ENCODE measurements at places on chromosomes 6 and 20.

DNA sequence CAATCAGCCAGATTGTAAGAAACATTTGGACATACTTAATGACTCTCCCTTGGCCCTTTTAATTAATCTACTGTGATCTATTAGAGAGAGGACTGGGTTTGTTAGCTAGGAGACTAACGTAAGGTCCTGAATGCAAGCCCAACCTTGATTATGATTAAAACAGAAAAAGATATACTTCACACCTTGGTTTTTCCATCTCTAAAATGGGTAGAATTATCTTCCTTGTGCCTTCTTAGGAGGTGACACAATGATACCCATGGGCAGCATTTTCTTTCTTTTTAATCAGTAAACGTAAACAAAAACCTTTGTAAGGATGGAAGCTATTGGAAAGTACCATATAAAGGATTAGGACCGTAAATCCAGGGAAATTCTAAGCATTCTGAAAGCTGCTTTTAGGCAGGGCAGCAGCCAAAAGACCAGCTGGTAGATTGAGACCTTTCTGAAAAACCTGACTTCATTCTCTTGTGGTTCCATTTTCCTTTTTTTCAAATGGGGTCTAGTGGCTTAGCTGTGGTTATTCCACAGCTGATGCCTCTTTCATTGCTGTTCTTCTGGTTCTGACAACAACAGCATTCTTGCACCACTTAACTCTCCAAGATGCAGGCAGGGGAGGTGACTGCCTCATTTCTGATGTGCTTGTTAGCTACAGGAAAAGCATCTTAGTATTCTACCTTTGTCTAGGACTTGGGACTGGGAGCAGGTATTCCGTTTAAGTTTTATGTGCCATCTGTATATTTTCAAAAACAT lies 27.4 kb downstream of the RREB1 start:
- no peak for DNase-seq

- no peak for DNase-seq
Observed at GRCh38 chr6:170003451-170004160, 252.2 kb downstream of the ERMARD start.

DNA sequence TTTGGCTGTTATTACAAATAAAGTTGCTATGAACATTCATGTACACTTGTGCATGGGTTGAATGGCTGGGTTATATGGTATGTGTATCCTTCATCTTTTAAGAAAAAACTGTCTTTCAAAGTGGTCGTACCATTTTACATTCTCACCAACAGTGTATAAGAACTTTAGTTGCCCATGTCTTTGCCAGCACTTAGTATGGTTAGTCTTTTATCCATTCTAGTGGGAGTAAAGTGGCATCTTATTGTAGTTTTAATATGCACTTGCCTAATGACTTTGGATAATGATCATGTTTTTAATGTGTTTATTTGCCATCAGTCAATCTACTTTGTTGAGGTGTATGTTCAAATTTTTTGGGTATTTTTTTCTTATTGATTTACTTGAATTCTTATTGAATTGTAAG lies 32.5 kb upstream of the ECI2 start:
- no peak for DNase-seq

DNA sequence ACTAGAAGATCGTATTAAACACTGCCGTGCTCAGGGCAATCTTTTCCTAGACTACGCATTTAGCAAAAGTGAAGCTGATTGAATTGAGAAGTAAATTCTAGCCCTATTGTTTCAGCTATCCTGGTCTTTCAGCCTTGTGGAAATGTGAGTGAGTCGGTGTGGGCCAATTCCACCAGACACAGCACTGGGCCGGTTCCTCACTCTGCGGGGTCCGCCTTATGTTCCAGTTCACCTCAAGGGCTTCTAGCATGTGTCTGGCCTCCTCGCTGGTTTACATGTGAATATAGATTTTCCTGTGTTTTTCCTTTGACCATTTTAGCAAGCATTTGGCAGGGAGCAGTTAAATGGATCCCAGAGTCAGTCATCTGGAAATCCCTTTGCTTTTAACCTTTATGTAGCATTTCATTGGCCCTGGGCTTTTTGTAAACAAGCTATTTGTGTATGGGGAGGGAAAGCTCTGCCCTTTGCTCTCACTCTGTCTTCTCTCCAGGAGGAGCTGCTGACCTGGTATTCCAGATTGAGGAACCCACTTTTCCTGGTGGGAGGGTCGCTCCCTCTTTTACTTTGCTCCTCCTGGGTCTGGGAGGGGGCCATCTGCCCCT lies 12.4 kb upstream of the GTSF1L start:
- no peak for DNase-seq

- DNase-seq = no peak
Observed at GRCh38 chr6:97626671-97627441, 343.8 kb upstream of the MMS22L start.

DNA sequence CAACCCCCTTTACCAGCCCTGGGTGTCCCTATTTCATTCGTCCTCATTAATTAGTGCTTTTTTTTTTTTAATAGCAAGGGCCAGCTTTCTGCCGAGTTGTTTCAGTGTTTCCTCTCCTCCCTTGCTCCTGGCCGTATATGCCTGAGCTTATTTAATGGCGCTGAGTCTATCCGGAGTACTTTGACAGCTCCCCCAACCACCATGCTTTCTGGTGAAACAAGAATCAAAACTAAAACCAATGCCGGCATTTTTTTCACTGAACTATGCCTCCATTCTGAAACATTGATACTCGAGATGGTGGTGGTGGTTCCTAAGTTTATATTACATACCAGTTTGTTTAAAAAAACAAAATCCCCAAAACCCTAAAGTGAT lies 1.2 kb downstream of the DCBLD1 start:
- no peak for DNase-seq

GRCh38 chr6:143745166-143746133 lies 67.7 kb downstream of the PHACTR2 start:
- DNase-seq = no peak

DNA sequence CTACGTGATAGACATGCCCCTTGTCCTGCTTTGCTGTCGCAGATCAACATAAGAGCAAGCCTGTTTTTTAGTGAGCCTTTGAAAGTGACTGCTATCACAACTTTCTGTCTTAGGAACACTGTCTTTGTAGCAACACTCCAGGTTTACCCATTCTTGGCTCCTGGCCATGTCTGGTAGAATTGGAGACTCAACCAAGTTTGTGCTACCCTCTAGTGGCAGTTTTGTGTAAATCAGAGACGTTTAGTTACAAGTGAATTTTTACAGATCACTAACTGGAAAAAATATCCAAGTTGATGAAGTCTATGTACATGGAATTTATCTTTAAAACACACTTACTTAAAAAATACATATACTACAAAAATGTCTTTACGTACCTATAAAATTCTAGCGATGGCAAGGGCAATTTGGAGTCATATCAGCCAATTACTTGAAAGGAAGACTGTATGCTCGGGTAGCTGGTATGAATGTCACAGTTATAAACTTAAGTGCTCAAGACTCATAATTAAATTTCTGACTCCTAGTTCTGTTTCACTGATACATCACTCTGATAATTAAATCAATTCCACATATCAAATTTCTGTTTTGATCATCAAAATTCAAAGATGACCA lies 101.4 kb downstream of the ADGB start:
- DNase-seq = no peak

DNA sequence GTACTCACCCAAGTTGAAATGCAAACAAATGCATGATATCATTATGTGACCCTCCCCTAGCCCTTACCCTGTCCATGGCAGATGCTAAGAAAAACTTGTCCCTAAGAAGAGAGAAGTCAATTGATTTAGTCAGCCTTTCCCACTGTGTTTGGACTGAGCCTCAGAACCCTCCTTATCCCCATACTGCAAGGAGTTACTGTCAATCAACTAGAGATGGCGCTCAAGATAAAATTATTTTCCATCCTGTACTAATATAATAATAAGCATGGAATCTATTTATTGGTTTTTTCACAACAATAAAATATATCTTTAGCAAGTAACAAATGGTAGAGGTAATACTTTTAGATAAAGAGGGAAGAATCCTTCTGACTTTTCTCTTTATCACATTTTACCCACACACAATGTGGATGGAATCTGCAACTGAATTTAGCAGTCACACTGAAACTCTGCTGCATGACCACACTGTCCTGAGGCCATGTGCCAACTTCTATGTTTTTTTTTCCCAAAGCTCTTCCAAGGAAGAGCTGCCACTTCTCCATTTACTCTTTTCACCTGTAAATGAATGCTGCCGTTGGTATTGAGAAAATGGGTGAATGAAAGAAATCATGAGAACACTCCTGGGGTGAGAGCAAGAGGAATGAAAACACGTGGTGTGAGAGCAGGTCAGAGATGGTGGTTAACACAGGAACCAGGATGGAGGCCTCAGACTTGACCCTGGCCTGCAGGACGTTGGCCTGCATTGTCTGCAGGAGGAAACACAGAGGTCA lies 10.5 kb downstream of the NT5E start:
- no peak for DNase-seq

DNA sequence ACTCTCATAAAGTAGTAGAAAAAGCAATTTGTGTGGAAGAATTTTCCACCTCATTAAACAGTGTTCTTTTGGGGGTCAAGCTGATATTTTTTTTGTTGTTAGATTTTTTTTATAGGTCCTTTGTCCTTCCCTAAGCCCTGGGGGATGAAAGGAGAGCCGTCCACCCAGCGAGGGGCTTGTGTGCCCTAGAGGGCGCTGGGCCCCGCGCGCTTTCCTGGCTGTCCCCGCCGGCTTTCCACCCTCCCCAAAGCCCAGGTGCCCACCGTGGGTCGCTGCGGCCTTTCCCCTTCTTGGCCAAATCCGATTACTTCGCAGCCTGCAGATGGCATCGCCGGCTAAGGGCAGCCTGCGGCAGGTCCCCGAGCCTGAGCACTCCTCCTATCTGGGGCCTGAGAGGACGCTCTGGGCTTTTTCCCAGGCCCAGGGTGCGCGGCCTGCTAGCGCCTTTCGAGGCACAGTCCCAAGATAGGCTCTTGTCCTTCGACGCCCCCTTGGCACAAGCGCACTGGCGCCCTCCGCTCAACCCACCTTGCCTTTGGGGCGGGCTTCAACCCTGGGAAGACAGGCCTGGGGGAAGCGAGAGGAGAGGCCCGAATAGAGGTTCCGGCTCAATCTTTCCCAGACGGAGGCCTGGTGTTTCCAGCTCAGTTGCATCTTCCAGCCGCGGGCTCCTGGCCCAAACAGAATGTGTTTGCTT lies 33.6 kb downstream of the TFAP2A start:
- no peak for DNase-seq

DNA sequence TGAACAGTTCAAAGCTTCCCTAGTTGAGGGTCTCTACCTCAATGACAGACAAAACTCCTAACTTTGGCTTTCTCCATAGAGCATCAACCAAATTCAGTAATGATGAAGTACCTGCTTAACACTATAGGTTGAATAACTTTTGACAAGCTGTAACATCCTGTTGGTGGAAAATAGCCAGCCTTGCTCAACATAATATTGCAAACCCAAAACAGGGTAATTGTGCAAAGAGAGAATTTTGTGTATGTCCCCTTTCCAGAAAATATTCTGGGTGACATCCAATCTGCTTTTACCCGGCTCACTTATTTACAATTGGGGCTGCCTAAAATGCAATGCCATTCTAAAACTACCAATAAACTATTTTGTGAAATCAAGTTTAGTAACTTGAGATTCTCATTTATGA lies 72.8 kb downstream of the ATXN1 start:
- no peak for DNase-seq

DNA sequence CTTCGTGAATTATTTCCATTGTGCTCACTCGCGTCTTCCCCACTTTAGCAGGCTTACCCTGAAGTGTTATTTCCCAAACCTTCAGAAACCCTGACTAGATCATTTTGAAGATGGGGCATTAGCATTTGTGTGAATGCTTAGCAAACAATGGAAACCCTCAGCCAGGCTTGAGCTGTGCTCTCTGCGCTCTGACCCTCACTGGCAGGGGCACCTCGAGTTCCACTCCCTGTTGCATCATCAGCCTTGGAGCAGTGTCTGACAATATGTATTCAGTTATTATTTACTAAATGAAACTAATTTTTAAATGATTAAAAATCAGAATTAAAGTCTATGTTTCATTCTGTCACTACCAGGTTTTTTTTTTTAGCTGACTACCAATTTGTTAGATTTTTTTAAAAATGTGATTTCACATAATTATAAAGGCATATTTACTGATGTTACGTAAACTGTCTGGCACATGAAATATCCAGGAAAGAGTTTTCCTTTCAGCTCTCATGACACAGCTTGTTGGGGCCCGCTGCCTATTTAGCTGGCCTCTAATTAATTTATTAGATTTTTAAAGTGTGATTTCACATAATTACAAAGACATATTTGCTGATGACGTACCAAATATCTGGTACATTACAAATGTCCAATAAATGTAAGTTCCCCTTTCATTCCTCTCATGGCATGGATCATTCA lies 155.2 kb downstream of the PACRG start:
- DNase-seq = no peak

GRCh38 chr20:12243327-12243726 lies 325.6 kb downstream of the BTBD3 start:
- DNase-seq = no peak

DNA sequence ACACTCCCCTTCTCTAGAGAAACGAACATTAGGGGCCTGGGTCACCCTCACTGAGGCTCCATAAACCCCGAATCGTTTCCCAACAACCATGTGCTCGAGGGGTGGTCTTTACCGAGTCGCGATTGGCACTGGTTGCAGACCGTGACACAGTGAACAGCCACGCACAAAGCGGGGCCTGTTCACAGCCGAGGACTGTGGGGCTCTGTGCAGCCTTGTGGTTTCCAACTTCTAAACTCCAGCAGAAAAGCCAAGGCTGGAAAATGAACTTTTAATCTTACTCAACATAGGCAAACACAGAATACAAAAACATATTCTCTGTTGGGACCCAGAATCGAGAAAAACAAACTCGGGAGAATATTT lies 19.0 kb downstream of the RRBP1 start:
- no peak for DNase-seq

GRCh38 chr6:157541618-157542413 lies 160.8 kb downstream of the ZDHHC14 start:
- DNase-seq = no peak

GRCh38 chr6:129647044-129647443 lies 62.9 kb downstream of the ARHGAP18 start:
- no peak for DNase-seq

GRCh38 chr6:85490516-85491248 lies 40.8 kb downstream of the NT5E start:
- DNase-seq = no peak

GRCh38 chr6:137823826-137824555 lies 43.1 kb upstream of the TNFAIP3 start:
- no peak for DNase-seq

- DNase-seq = no peak
Observed at GRCh38 chr6:167996424-167997199, 859 bp upstream of the KIF25 start.

DNA sequence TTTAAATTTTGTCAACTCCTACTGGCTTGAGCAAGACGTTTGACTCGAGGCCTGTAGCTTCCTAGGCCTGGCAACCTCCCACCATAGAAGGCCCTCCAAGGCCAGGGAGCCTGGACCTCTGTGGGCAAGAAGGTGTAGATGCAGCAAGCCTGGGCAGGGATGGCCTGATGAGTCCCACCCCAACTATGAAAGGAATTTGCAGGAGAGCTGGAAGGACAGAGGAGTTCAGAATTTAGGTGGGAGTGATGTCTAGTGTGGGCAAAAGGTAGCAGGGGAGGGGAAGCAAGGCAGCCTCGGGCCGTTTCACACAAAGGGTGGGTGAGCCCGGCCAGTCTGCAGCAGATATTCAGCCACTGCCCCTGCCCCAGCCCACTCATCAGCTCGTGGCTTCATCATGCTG lies 245.2 kb downstream of the CDH26 start:
- no peak for DNase-seq

Data from SIG-M5 (cell line).